Stimulated activated CD8-positive, alpha-beta memory T cell treated with anti-CD3 and anti-CD28 coated beads, Interleukin-2, amount 100 ng/mL, for 1 hour (primary cell): ENCODE measurements at places on chromosomes 12 and 14.

GRCh38 chr12:34033628-34034296 lies 11.5 kb downstream of the ALG10 start:
- no peak for DNase-seq

- DNase-seq: no peak
These were observed 2.1 kb downstream of the GPX2 start for GRCh38 chr14:64940336-64940910.

GRCh38 chr12:28827861-28828260 lies 321.2 kb upstream of the FAR2 start:
- no peak for DNase-seq

- DNase-seq: no peak
These were observed 1.1 kb upstream of the USP15 start for GRCh38 chr12:62258941-62259630.

DNA sequence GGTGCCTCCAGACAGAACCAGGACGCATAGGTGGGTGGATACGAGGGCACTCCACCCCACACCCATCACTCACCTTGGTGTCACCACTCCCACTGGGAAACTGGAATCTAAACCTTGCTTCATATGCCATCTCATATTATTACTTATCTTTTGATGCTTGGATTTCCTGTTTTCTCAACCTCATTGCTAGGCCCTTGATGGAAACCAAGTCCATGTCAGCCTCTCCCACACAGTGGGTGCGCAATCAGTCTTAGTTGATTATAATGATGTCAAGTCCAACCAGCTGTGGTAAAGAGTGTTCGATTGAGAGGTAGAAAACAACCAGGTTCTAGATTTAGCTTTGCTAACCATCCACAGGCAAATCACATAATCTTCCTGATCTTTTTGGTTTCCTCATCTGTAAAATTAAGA lies 584 bp upstream of the DDHD1 start:
- DNase-seq: no peak

DNA sequence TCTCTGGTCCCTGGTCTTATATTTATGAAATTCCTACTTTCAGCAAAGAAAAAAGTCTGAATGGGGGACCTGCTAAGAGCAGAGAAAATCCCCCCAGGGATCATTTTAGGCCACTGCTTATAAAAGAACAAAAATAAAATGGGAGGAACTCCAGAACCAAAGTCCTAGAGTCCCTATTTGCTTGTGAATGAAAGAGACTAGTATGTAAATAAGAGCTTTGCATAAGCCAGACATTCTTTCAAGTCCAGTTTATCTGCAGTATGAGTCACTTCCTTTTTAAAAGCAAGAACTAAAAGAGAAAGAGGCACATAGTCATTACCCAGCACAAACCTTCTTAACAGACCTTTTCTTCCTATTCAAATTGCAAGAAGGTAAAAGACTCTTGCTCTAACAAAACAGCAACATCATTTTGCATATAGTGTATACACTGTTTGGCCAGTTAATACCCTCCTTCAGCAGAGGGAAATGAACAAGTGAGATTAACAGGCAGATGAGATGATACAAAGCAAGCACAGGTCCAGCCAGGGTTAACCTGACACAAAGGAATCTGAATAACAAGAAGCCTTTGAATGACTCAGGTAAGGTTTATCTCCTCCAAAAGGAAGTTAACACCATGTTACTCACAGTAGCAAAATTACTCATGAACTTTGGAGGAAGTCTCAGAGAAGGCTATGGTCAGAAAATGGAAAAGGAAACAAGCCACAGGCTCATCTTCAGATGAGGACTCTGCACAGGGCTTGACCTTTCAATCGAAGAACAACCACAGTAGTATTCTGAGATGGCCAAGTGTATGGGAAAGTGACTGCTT lies 87.3 kb downstream of the PHLDA1 start:
- no peak for DNase-seq

- DNase-seq: no peak
These were observed 9.8 kb downstream of the MSI1 start for GRCh38 chr12:120359128-120359527.
